ENCODE measurements at places on chromosomes 2 and 18.

DNA sequence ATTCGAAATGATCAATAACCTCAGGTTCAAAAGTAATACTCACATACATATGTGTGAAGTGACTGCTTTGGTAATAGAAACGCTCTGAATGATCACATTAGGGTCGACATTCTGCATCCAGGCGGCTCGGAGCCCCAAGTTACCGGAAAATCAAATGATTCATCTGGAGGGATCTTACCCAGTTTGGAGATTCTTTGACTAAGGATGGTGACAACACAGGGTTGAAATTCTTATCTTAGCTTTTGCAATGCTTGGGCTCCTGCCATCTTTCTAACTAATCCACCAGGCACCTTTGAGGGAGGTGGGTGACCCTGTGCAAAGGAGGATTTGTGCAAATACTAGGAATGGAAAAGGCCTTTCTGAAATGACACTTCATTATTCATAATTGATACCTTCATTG, 10.8 kb downstream of the GBX2 start:
- no peak overlapping the region for H3K4me3 ChIP-seq
- H3K27ac ChIP-seq: no peak overlapping the region
- H3K27me3 ChIP-seq: peaks cover 49% of the 10 kb centered on the region
- DNase-seq: no peak
- H3K36me3 ChIP-seq: no peaks in the 10 kb centered on the region

GRCh38 chr2:222882484-222882928, 21.7 kb downstream of the ACSL3 start:
- peaks cover 9% of the 10 kb centered on the region for H3K4me1 ChIP-seq
- H3K36me3 ChIP-seq: peaks cover 6% of the 10 kb centered on the region

DNA sequence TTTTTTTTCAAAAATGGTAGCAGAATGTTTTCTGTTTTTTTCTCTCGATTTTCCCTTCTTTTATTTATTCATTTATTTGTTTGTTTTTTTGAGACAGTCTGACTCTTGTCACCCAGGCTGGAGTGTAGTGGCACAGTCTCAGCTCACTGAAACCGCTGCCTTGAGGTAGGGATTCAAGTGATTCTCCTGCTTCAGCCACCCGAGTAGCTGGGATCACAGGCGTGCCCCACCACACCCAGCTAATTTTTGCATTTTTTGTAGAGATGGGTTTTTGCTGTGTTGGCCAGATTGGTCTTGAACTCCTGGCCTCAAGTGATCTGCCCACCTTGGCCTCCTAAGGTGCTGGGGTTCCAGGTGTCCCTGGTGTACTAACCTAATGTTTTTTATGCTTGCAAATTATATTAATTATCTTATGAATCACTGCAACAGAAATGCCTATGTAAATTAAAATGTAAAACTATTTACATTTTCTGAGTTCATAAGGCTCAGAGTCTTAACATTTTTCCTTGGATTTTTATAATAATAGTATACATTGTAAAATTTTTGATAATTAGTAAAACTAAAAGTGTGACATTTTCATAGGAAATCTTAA, 19.2 kb downstream of the MTA3 start:
- no peak overlapping the region for H3K27ac ChIP-seq
- H3K4me1 ChIP-seq: no peaks in the 10 kb centered on the region
- H3K27me3 ChIP-seq: no peaks in the 10 kb centered on the region
- no peak overlapping the region for H3K4me3 ChIP-seq
- peaks cover 4% of the 10 kb centered on the region for H3K36me3 ChIP-seq
- no peak for DNase-seq

GRCh38 chr2:185063761-185064160, 465.4 kb downstream of the ZNF804A start:
- no peaks in the 10 kb centered on the region for H3K27me3 ChIP-seq
- H3K4me1 ChIP-seq: no peaks in the 10 kb centered on the region
- no peak overlapping the region for H3K4me3 ChIP-seq
- H3K36me3 ChIP-seq: no peaks in the 10 kb centered on the region
- no peak for DNase-seq

- H3K27me3 ChIP-seq: no peaks in the 10 kb centered on the region
- no peak overlapping the region for H3K4me3 ChIP-seq
- no peaks in the 10 kb centered on the region for H3K4me1 ChIP-seq
Measured at GRCh38 chr2:130930740-130931659, 94.3 kb downstream of the ARHGEF4 start.

DNA sequence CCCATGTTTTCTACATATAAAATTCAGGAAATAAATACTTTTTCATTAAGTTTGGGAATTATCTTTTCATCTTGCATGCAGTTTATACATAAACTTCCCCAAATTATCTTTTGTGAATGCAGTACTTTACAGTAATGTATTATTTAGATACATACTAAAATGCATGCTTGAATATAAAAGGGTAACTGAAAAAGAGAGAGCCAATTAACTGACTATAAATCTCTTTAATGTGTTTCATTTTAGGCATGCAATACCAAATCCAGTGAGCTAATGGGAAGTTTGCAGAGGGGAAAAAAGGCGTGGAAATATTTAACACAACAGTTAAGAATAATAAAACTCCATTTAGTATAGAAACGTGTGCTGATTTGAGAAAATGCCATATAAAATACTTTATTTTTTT, 39.2 kb downstream of the COL4A4 start:
- no peak for DNase-seq
- no peaks in the 10 kb centered on the region for H3K4me1 ChIP-seq
- H3K36me3 ChIP-seq: no peaks in the 10 kb centered on the region
- no peak overlapping the region for H3K4me3 ChIP-seq

Measured in trophoblast cell (in vitro differentiated cells and primary cell).